ENCODE measurements at places on chromosomes 12 and 14.

DNA sequence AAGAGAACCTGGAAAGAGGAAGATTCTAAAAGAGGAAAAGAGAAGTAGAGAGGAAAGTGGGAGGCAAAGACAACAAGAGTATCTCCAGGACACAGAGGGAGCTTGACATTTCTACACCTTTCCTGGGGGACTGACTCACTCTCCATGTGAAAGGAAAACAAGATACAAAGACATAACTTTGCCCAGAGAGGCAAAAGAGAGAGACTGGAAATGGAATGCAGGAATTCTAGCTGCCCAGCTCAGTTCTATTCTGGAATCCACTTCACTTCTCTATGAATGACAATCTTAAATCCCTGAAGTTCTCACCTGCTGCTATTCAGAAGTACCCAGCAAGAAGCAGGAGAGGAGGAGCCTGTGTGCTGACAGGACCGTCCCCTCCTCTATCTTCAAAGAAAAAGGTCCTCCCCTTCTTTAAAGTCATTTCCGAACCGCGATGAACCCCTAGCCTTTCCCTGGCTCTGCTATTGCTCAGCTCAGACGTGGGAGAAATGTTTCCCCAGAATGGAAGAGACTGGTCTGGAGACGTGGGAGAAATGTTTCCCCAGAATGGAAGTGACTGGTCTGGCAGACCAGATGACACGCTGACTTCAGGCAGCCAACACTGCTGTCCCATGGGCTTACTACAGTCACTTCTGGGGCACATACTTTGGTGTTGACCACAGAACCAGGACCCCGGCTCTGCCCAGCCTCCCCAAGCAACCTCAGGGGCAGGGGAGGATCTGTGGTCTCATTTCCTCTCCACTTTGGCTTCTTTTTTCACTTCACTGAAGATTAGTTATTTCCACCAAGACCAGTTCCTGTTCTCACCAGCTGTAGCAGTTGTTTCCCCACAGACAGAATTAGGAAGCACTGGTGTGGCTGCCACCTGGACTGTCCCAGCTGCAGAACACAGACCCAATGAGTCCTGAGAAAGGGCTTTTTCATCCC lies 8.3 kb downstream of the FMNL3 start:
- DNase-seq = peak; percentile 68

DNA sequence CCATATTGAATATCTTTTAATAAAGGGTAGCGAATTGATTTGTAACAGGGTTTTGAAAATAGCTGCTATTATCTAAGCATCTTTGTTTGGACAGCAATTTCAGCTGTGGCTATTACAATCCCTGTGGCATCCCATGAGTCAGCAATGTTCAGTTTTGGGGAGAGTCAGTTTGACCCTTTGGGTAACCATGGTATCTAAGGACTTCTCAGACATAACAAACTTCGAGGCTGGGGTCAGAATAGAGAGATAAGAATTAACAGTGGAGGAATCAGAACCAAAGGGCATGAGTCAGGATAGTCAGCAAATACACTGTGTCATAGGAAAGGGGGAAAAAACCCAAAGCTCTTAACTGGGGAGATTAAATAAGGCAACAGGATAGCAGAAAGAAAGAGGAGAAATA lies 11.7 kb upstream of the PTHLH start:
- DNase-seq = no peak

DNA sequence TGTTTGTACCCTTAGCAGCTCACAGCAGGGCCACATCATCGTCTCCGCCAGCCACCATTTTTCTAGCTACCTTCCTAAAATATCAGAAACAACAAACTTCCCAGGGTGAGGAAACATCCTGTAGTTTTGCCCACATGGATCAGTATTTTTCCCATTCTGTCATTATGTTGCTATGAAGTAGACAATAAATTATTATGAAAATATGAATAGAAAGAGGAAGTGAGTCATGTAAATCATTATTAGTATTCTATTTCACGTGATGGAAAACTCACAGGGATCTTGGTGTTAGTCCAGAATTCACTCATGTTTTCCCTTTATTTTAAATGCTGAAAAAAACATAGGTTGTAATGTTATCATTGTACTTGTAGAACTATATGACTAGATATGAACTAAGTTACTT lies 319.4 kb downstream of the SYT1 start:
- DNase-seq = no peak

DNA sequence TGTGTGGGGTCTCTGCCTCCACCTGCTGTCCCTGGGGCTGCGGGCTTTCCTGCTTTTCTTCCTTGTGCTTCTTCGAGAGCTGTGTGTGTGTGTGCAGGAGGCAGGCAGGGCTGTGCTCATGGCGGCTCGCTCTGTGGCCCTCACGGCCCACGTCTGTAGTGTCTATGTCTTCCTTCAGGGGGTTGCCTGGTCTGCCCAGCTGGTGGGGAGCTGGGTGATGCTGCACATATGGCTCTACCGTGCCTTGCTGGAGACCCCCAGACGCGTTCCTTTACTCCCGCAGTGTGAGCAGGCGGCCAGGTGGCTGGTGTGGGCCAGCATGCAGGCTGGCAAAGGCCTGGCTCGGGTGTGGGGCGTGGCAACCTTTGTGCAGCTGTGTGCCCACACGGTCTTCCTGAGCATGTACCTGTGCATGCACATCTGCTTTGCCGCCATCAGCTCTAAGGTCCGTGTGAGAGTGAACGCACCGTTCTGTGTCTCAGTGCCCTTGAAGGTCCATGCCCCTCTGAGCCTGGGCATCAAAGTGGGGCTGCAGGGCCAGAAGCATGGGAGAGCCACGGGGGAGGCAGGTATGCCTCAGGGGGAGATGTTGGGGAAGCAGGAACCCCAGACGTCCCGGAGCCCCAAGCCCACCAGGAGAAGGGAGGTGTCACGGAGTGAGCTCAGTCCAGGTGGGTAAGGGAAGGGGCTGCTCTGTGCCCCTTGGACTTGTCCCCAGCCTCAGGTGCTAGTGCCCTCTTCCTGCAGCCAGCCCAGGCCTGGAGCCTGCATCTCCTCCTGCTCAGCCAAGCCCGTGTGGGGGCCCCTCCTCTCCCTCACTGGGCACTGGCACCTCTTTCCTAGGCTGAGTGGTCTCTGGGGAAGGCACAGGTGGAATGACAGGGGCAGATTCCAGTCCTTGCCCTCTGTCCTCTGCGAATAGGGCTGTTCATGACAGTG lies 26.4 kb downstream of the CLSTN3 start:
- no peak for DNase-seq

GRCh38 chr14:82694820-82695219 lies 1161.2 kb upstream of the SEL1L start:
- DNase-seq = no peak

DNA sequence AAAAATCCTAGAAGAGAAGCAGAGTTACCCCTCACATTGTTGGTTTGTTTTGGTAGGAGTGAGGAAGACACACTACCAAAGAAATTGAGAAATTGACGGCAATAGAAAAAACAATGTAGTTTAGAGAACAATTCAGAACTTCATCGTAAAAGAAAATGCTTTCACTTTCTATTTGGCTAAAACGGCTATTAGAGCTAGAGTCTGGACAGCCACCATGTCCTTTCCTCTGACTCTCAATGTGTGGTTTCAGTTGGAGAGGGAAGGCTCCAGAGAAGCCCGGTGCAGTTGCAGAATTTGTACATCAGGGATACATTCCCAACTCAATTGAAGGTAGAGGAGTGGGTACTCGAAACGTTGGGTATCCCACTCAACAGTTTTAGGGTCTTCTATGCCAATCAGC lies 535.3 kb downstream of the GALC start:
- DNase-seq = no peak

DNA sequence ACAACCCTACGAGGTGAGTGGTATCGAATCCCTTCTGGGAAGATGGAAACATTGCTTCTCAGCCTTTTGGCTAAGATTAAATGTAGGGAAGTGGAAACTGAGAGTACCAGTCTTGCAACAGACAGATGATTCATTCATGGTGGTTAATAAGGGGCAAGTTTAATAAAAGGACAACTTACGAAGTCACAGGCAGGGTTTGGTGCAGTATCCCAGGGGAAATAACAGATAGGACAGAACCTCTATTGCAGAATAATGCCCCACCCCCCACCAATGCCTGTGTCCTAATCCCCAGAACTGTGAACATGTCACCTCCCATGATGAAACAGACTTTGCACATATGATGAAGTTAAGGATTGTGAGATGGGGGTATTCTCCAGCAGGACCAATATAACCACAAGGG lies 212.5 kb downstream of the TBX5 start:
- DNase-seq = no peak
